GF-D8 (cell line): ENCODE measurements at places on chromosomes 2 and 18.

GRCh38 chr18:7459851-7460770, 107.0 kb upstream of the PTPRM start:
- no peak for DNase-seq

- no peak for DNase-seq
Measured at GRCh38 chr2:45072862-45073237, 63.6 kb upstream of the SIX2 start.

- DNase-seq: peak; percentile 76
Measured at GRCh38 chr2:68734688-68735525, at the start of gene ARHGAP25. Gene ARHGAP25, plus strand, starts transcription at chr2:68734811. Its CDS starts 389 bp downstream, at chr2:68735200.

GRCh38 chr2:117553448-117553847, 261.0 kb upstream of the DDX18 start:
- DNase-seq: no peak

GRCh38 chr2:189466656-189467055, 25.4 kb downstream of the WDR75 start:
- no peak for DNase-seq

DNA sequence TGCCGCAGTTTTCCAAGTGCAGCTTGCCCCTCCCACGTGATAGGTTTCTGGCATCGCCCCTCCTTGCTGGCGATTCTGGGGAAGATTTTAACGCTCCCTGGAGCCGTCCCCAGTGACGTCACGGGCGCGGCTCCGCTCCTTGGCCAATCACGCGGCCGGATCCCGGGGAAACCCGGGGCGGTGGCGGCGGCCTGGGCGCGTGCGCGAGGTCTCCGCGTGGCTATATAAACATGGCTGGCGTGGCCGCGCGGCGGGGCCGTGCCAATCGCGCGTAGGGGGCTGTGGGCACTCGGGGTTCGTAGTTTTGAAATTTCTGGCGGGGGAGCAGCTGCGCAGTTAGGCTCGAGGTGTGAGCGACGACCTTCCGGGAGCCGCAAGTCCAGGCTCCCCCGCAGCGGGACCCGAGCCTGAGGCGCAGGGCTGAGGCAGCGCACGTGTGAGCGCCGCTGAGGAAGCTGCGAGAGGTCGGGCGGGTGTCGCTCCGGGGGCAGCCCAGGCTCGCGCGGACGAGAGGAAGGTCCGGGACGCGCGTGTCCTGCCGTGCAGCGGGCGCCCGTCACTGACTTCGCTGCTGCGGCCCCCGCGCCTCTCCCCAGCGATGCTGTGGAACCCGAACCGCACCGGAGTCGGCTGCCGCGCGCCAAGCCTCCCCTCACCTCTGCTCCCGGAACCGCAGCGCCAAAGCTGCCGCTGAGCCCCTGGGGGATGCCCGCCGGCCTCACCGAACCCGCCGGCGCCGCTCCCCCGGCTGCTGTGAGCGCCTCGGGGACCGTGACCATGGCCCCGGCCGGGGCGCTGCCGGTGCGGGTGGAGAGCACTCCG, at the start of gene TAF4B:
Gene TAF4B (plus strand): TSS at position 217 of the 822 bp plus-strand sequence. CDS start 489 bp downstream, at position 706.
- peak; percentile 80 for DNase-seq

DNA sequence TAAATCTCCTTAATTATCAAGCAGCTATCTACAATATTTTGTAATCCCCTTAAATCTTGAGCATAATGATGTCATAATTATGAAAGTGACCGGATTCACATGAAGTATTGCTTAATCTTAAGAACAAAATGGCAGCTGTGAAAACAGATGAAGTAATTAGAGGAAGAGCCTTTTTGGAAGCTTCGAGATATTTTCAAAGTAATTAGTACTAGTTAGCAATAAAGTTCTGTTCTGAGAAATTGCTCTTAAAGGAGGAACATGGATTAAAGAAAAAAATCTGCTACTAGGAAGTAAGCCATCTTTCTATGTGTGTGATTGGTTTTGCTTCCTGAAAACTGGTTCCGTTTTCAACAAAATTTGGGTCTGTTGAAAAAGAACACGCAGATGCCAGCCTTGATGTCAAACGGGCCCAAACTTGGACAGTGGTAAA, 18.3 kb downstream of the CLUL1 start:
- DNase-seq: no peak

DNA sequence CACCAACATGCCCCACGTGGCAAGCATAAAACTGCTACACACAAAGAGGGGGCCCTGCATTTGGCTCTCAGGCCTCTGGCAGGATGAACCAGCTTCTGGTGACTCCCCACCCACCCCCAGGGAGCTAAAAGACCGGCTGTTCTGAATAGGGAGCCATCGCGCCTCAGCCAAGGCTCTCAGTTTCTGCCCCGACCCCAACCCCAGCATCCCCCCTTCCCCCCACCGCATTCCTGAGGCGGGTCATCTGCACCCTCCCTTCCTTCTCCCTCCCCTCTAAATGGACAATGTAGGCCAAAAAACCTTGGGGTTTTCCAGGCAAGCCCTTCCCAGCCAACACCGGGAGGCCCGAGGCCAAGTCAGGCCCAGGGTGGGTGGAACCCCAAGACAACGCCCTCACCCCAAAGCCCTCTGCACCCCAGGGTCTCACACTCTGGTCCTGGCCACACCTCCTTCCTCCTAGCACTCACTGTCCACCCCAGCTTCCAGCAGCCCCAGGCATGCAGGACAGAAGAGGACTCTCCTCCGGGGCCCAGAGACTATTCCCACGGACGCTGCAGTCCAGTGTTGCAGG, 5.7 kb downstream of the CYP26B1 start:
- no peak for DNase-seq

- no peak for DNase-seq
Measured at GRCh38 chr2:195307751-195308150, 349.3 kb upstream of the SLC39A10 start.

- DNase-seq: no peak
Measured at GRCh38 chr2:38146907-38147307, 71.0 kb upstream of the CYP1B1 start.

DNA sequence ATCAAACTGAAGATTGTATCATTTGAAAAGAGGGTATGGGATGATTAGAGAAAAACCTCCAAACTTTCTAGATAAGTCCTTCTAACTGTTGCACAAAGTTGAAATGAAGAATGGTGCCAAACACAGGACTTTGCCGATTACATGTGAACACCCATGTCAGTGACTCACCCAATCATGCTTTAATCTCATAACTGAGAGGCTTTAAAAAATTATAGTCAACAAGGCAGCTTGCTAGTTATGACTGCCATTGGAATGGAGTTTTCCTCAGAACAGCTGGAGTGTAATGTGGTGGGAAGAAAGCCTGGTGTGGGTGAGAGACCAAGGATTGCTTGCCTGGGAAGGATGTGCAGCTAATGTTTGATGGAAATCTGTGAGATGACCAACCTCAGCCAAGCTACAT, 98.2 kb upstream of the ALPP start:
- DNase-seq: no peak

GRCh38 chr2:210558708-210559107, 2.3 kb downstream of the CPS1 start:
- no peak for DNase-seq

GRCh38 chr18:25517881-25518715, 166.1 kb upstream of the ZNF521 start:
- DNase-seq: no peak

- DNase-seq: peak; percentile 99
Measured at GRCh38 chr18:77065221-77065981, 67.2 kb downstream of the MBP start.

DNA sequence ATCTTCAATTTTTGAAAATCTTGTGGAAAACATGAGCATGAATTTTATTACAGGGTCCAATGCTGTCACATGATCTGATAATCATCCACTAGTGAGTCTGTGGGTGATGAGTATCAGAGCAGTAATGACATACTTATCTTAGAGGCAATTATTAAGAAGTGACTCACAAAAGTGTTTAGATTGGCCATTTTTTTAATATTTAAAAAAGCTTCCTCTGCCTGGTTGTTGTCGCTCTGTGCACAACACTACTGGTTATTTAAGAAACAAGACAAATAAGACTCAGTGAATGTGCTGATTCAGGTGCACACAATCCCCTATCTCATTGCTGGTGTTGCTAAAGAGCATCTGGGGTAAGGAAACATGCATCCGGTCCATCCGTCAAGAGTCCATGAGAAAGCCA, 665.8 kb upstream of the ZEB2 start:
- no peak for DNase-seq

DNA sequence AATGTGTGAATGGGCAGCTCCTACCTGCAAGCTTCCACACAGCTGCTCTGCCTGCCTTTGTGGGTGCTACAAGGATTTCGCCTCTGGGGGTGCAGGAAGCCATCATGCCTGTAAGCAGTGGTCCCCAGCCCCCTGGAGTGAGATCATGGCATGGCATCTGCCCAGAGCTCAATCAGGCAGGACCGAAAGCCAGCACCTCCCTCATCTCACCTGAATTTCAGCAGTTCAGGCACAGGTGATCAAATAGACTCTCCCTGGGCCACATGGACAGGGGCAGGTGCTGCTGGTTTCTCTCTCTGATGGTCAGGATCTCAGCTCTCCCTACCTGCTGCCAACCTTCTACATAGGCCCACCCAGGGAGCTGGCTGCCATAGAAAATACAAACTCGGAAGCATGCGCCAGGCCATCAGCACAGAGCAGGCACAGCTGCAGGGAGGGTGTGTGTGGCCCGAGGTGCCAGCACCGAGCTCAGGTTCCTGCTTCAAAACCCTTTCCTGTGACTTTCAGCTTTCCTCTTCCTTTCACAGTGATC, 133.2 kb upstream of the ID2 start:
- DNase-seq: no peak

DNA sequence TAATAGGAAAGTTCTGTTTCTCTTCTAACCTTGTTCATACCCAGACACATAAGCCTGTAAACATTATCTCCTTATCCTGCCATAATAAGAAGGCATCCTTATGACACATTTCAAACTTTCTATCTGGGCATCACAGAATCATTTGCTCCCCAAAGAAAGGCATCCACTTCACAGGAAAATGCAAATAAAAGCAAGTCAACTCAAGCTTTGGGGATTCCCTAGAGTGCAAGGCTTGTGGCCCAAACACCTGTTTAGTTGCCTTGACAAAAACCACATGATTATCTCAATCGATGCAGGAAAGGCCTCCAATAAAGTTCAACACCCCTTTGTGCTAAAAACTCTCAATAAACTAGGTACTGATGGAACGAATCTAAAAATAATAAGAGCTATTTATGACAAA, 195.7 kb upstream of the GALNT5 start:
- no peak for DNase-seq

DNA sequence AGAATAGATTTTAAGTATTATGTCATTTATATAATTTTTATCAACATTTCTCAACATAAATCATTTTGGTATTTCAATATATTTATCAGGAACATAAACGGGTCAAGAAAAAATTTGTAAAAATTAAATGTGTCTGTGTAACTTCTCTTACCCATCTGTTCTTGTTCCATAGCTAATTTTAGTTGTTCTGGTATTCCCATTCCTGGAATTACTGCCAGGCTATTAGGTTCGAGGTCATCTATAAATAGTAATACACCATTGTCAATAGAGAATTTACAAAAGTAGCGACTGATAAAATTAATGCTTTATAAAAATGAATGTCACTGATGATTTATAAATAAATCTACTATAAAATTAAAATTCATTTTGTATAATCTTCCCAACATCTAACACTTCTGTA, 21.5 kb downstream of the SFT2D3 start:
- DNase-seq: no peak

GRCh38 chr2:28032816-28033215, 142.3 kb downstream of the BABAM2 start:
- no peak for DNase-seq

- no peak for DNase-seq
Measured at GRCh38 chr2:118249531-118249930, 161.3 kb downstream of the INSIG2 start.

- DNase-seq: no peak
Measured at GRCh38 chr18:79104137-79104536, 34.9 kb downstream of the ATP9B start.

DNA sequence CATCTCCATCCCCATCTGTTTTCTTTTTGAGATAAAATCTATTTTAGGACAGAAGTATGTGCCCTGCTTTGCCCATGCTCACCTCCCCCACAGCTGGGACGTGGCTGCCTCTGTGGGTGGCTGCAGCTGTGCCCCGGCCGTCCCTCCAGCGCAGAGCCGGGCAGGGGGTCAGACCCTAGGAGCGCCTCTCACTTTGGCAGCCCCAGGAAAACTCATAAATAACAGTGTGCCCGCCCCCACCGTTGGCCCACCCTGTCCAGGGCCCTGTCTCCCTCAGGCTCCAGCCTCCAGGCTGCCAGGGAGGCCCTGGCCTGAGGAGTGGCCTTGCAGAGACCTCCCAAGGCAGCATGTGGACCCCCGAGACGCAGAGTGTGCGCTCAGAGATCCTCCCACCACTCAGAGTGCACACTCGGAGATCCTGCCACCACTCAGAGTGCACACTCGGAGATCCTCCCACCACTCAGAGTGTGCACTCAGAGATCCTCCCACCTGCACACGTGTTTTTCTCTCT, 178.1 kb downstream of the TWIST2 start:
- no peak for DNase-seq

DNA sequence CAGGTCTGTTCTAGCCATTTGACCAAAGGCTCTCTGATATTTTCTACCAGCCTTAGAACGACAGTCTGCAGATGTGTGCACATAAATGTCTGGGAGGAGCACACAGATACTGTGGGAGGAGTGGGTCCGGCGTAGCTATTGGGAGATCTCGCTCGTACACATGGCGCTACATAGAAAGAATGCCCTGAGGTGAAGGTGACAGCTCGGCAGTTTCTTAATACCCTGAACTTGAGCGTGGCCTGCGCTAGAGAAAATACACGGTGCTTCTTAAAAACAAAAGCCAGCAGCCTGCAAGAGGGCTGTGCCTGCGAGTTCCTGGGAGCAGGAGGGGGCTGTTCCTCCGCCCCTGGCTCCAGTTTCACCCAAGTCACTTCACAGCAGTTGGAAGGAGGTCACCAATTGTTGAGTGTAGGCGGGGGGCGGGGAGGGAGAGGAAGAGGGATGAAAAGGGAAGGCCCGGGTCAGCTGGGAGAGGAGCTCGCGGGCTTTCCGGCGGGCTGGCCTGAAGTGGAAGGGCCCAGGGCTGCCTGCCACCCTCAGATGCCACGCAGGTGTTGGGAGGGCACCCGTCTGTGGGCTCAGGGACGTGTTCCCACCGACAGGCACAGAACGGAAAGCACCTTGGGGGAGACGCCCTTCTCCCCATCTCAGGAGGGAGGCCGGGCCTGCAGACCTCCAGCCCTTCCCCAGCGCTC, 124.7 kb upstream of the ZNF516 start:
- no peak for DNase-seq

DNA sequence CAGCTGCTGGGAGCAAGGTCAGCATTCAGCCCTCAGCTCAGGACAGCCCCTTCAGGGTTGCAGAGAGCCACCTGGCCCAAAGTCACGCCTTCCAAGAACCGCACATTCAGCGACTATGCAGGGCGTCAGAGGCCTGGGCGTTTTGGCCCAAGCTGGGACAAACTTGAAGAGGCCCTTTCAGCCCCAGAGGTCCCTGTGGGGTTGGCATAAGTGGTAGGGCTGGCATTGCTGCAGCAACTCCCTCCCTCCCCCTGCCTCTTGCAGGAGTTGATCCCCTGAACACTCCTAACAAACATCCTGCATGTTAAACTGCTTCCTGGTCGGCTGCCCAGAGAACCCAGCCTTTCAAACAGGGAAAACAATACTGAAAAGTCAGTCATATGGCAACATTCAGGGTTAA, 192.9 kb upstream of the SMAD2 start:
- no peak for DNase-seq

- peak; percentile 31 for DNase-seq
Measured at GRCh38 chr2:240567137-240567871, 980 bp upstream of the RNPEPL1 start.

GRCh38 chr2:241007880-241008710, 9.7 kb downstream of the SNED1 start:
- no peak for DNase-seq

- DNase-seq: no peak
Measured at GRCh38 chr18:43067570-43067969, 47.9 kb downstream of the RIT2 start.

GRCh38 chr2:64950226-64951160, 38.7 kb upstream of the SLC1A4 start:
- DNase-seq: no peak

- DNase-seq: peak; percentile 70
Measured at GRCh38 chr2:28601616-28602015, 105.8 kb downstream of the PLB1 start.
